ENCODE measurements at places on chromosomes 12 and 14.

GRCh38 chr14:104664107-104664506, 25.3 kb upstream of the INF2 start:
- no peak for DNase-seq

DNA sequence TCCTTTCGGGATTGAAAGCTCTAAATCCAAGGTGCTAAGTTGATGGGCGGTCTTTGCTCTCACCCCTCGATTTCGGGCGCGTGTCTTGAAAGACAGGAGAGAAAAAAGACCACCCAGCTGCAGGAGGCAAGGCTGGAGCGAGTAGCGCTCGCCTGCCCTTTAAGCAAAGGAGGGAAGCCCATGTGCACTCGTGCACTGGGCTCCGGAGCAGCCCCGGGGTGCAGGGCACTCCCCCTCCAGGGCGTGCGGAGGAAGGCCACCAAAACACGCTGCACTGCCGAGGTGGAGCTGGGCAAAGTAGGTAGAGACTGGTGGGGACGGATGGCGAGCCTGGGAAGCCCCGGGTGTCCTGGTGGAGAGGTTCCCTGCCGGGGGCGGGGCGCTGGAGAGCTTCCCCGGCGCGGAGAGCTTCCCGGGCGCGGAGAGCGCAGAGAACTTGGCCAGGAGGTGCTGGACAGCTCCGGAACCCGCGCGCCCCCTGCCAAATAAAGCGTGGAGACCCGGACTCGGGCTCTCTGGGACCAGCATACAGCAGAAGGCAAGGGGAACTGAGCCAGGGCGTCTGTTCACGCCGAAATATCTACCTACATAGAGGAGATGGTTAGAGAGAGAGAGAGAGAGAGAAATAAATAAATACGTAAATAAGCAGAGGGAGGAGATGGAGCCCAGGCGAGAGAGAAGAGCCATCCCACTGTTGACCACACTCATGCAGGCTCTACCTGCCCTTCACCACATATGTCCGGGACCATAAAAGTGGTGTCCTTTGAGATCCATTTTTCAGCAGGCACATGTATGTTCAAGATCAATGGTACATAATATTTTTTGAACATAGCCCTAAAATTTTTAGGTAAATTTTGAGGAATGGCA, 662 bp upstream of the NELL2 start:
- peak; percentile 37 for DNase-seq

- DNase-seq, result no peak
Observed at GRCh38 chr12:122096014-122096413, 17.5 kb downstream of the MLXIP start.

DNA sequence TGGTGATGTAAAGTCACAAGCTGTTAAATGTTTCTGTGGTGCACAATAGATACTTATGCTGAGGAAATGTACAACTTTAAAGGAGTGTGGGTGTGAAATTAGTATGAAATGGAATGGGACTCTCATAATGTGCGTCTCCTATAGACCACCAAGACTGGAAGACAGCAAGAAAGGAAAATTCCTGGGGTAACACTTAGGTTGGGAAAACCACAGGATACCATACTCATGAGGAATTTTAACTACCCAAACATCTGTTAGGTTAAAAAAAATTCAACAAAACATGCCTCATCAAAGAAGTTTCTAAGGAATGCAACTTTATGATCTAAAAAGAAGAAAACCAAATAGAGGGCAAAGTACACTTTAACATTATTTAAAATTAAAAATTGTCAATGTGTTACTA, 113.7 kb upstream of the MYF6 start:
- DNase-seq, result peak; percentile 83

DNA sequence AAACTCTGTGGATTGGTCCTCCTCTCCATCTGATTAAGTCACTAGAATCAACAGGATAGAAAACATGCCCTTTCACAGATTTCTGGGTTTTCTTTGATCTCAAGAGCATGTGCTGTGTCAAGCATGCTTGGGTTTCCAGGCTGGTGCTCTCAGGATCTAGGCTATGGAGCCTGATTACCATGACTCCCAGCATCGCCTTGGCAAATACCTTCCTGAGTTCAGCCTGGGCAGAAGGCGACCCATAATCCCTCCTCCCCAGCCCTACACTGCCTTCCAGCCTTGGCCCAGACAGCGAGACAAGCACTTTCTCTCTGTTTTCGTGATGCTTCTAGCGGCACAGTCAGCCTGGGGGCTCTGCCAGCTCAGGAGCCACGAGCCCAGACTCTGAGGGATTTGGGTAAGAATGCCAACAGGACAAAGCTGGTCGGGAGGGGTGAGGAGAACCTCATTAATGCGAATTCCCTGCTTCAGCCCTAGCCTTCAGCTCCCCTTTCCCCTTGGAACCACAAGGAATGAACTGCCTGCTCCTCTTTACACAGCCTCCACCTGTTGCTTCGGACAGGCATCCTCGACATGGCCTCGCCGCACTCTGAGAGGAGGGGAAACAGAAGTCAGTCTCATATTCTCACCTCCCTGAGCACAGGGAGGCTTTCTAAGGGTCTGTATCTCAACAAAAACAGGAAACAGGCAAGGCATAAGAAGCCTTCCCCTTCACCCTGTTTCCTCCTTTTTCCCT, 227.1 kb downstream of the MSRB3 start:
- no peak for DNase-seq

DNA sequence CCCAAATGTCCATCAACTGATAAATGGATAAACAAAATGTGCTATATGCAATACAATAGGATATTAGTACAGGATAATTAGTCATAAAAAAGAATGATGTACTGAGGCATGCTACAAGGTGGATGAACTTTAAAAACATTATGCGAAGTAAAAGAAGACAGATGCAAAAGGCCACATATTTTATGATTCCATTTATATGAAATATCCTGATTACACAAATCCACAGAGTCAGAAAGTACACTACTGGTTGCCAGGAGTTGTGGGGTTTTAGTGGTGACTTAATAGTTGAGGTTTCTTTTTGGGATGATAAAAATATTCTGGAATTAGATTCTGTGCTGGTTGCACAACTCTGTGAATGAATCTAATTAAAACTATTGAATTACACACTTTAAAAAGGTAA, 12.6 kb downstream of the TRIM9 start:
- peak; percentile 9 for DNase-seq

GRCh38 chr12:3891201-3891600, 18.0 kb upstream of the PARP11 start:
- no peak for DNase-seq

DNA sequence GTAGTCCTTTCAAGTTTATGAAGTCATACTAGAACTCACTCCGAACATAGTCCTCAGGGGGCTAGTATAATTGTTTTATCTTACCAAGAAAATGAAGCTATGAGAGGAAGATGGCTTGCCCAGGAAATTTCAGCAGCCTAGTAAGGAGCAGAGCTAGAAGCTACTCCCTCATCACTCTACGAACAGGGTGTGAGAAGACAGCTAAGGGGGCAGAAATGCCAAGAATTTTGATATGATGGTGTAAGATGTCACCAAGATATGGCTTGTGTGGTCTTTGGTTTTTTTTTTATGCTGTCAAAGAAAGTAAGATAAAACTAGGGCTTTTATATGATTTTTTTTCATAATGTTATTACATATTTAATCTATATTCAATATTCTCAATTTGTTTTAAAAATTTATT, 47.6 kb downstream of the PRICKLE1 start:
- no peak for DNase-seq

GRCh38 chr12:63863658-63864453, 19.4 kb downstream of the SRGAP1 start:
- peak; percentile 27 for DNase-seq

- DNase-seq, result peak; percentile 39
Observed at GRCh38 chr12:19515179-19515578, 75.9 kb downstream of the AEBP2 start.

- no peak for DNase-seq
Observed at GRCh38 chr12:96773031-96773430, 134.0 kb upstream of the NEDD1 start.

GRCh38 chr12:2673966-2674810, 120.6 kb upstream of the FKBP4 start:
- no peak for DNase-seq

DNA sequence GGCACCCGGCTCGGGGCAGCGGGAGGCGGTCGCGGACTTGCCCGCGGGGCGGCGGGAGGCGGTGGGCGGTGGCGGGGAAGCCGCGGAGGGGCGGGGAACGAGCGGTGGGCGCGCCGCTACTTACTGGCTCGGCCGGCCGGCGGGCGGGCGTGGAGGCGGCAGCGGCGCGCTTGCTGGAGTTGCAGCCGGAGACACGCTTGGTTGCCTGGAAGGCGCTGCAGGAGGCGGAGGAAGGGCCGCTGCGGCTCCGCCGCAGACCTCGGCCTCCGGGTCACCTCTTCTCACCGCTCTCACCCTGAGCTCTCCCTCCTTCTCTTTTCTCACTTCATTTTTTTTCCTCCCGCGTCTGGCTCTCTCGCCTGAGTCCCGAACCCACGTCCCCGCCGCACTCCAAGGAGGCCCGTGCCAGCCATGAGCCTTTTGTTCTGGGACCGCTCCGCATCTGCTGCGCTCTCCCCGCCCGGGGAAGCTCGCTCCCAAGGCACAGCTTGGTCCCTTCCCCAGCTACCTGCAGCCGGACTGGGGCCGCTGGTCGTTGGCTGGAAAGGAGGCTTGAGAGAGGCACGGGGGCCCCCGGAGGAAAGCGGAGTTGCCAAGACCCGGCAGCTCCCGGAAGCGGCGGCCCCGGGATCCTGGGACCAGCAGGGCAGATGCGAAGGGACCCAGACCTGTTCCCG, 592 bp upstream of the KCNK10 start:
- peak; percentile 29 for DNase-seq

- no peak for DNase-seq
Observed at GRCh38 chr12:48764521-48764920, 24.4 kb downstream of the ADCY6 start.

DNA sequence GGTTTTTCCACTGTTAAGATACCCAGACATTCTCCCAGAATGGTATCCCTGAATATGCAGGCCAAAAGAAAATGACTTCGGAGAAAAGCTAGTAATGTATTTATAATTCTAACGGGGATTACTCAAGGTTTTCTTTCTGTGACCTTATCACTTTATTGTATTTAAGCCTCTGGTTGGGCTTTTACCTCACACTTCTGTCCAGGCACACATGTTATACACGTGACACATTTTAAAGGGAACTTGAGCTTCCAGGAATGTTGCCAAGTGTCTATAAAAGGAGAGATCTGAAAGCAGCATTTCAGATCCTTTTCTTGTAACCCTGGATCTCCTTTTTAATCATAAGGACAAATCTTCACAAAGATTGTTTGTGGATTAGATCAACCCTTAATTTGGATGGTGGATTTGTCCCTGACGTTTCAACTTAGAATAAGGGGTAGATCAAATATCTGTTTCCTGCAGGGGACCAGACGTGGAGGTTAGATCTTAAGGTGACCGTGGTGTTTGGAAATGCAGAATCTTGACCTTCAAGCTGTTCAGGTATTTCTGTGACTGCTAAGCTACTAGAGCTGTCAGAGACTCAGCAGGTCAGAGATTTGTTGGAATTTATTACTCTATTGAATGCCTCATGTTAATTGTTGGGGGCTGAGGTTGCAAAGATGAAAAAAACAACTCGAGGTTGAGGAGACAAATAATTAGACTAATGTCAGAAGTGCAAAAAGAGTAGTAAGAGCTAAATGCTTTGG, 1.5 kb downstream of the CIPC start:
- DNase-seq, result peak; percentile 81

- DNase-seq, result no peak
Observed at GRCh38 chr14:96091941-96092411, 52.8 kb downstream of the C14orf132 start.

DNA sequence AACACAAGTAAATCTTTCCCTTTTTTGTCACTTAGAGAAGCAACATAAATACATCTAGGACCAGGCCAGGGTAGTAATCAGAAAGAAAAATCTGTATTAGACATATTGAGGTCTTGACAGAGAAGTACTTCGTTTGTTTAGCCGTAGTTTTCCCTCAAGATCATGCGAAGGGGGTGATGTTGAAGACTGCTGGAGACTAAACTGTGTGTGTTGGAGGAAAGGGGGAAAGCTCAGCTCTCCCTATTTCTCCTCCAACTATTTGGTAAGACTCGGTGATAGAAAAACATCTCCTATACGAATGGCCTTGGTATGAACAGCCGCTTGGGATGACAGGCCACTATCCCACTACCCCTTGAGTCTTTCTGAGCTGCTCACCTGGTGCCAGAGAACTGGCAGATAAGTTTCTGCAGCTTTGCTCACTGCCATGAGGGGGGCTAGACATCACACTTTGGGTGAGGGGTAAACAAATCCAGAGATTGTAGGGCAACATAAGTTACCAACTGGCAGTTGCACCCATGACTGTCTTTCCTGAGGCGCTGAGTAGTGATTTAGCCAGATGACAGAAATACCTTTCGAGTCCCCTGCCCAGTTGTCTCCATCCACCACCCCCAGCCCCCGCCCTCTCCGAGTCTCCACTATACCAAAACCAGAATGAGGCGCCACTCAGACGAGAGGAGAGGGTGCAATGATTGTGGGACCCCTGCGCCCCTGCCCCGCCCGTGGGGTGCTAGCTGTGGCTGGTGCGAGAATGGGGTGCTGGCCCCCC, 685 bp downstream of the VAMP1 start:
- DNase-seq, result no peak

DNA sequence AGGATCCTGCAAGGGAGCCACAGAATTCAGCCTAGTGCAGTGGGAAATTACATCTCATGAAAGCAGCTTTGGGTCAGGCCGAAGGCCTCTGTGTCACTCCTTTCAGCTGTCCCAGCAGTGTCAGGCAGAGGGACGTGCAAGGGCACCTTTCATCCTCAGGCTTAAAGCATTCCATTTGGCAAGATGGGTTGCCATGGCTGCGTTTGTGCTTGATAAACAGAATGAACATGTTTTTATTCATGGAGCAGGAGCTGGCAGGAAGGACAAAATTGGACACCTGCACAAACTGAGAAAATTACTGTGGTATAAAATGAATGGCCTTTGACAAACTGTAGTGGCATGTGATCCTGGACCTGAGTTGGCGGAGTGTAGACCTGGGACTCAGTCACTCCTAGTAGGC, 29.4 kb downstream of the ACAD10 start:
- DNase-seq, result no peak

DNA sequence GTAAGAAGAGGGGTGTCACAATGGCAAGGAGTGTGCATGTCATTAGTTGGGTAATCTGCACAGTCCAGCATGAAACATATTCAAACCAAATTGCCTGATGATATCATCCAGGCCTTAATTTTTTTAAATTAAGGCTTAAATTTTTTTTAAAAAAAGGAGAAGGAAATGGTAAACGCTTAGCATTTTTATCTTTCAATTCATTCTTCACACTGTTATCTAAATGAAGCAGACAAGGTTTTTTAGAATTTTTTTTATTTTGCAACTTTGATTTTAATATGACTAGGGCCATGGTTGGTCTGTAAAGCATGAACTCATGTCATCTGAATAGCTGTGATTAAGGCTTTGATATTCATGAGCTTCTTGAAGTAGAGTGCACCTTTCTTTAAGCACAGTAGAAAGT, 362.5 kb downstream of the SYT1 start:
- no peak for DNase-seq

DNA sequence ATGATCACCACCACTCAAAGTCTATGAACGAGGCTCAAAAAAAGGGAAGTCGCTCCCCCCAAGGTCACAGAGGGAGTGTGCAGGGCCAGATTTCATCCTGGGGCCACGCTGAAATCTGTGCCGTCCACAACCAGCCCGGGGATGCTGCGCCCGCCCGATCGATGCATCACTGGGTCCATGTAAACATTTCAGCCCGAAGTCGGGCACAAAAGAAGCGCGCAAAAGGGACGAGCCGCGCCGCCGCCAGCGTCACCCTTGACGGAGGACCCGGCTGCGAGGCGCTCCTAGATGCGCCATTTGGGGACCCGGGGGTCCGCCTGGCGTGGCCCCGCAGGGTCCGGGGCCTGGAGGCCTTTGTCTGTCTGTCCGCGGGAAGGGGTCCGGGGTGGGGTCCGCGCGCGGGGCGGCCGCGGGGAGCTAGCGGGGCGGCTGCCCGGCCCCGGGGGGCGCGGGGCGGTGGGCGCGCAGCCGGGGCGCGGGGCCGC, 503 bp downstream of the FBXO21 start:
- DNase-seq, result peak; percentile 35

GRCh38 chr12:49502590-49502989, 36.2 kb upstream of the KCNH3 start:
- DNase-seq, result peak; percentile 49

Measured in iris pigment epithelial cell (primary cell).